ENCODE measurements at places on chromosomes 5 and 9. TPM values are rescaled to one million over a fixed set of nuclear protein-coding genes. Genes with fewer than 3 reads are reported as not detected.

- ATAC-seq, result no peak
Measured at GRCh38 chr5:53019320-53019719, 30.2 kb downstream of the ITGA2 start.

GRCh38 chr5:36273809-36274526 is 27.7 kb downstream of the RANBP3L start:
- ATAC-seq, result no peak

DNA sequence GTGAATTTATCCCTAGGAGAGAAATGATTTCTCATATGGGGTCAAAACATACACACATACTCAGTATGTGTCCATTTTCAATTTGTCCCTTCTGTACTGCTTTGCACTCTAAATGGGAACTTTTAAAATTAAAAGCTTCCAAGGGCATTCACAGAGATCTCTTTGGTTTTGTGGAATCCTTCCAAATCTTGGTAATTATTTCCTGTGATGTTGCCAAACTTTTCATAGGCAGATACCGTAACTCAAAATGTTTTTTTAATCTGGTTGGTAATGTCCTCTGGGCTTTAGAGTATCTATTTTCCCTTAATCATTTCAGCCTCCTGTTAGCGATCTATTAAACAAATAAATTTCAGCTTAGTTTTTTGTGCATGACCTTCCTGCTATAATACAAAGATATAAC is 282.4 kb downstream of the ARHGEF28 start:
- no peak for ATAC-seq

The F12 gene
- 0.89 TPM for total RNA-seq
